ENCODE measurements at places on chromosomes 3 and 15.

DNA sequence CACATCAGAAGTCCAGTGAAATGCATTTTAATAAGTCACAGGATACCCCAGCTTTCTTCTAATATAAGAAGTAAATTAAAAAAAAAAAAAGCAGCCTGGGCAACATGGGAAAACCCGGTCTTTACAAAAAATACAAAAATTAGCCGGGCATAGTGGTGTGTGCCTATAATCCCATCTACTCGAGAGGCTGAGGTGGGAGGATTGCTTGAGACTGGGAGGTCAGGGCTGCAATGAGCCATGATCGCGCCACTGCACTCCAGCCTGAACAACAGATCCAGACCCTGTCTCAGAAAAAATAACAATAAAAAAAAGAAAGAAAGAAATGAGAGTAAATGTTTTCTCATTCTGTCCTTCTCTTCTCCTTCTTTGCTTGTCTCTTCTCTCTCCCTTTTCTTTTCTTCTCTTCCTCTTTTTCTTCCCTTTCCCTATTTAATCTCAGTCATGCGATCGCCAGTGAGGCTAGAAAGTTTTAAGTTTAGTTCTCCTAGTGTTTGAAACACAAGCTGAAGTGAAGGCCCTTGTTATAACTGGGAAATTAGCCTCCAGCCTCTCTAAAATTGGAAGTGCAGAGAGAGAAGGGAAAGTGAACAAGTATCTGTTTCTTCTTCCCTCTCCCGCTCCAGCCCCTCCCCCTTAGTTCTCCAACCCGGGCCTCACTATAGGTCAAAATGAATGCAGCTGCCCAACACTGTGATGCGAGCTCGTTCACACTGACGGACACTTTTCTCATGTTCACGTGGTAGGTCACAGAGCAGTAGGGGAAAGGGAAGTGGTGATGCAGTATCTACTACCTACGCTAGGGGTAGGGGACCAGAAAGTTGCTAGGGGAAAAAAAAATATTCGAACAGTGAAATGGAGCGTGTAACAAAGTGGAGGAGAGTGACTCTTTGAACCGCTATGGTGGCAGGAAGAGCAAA lies 23.5 kb upstream of the TSC22D2 start:
- DNase-seq, result no peak

DNA sequence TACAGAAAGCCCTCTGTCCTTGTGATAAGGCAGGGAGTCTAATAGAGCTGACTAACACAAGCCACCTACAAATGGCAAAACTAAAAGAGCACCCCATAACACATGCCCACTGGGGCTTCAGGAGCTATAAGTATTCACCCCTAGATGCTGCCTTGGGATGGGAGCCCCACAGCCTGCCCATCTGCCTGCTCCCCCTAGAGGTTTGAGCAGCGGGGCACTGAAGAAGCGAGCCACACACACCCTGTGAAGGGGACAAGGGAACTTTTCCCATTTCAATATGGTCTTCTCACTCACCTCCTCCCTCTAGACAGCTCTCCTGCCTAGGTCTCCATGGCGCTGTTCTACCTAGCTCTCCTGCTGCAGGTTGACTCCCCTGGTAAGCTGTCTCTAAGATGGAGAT lies 261.0 kb downstream of the SHQ1 start:
- DNase-seq, result no peak

DNA sequence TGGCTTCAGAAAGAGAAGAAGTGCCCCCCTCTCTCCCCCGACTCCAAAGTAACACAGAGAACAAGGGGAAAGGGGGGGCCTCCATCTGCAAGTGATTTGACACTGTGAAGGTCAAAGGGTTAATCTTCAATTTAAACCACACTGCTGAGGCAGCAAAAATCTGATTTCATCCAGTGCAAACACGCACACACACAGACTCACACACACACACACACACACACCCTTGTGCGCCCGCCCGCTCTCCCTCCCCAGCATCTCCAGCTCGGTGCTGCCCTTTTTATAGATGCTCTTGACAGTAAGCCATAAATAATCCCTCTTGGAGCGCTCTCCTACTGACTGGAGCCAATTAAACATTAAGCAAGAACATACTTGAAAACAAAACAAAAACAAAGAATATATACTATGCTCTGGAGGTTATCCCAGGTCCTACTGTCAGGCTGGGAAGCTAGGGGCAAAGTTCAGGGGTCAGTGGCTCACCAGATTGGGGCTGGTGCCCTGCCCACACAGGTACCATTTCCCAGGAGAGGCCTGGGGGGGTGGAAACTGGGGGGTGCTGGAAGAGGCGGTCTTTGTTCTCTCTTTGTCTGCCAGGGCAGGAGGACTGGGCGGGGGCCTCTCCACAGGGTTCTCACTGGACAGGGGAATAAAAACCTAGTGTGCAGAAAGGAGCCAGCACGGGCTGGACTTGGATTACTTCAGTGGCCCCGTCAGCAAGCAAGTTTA lies 16.3 kb downstream of the BMF start:
- DNase-seq, result peak; percentile 75

DNA sequence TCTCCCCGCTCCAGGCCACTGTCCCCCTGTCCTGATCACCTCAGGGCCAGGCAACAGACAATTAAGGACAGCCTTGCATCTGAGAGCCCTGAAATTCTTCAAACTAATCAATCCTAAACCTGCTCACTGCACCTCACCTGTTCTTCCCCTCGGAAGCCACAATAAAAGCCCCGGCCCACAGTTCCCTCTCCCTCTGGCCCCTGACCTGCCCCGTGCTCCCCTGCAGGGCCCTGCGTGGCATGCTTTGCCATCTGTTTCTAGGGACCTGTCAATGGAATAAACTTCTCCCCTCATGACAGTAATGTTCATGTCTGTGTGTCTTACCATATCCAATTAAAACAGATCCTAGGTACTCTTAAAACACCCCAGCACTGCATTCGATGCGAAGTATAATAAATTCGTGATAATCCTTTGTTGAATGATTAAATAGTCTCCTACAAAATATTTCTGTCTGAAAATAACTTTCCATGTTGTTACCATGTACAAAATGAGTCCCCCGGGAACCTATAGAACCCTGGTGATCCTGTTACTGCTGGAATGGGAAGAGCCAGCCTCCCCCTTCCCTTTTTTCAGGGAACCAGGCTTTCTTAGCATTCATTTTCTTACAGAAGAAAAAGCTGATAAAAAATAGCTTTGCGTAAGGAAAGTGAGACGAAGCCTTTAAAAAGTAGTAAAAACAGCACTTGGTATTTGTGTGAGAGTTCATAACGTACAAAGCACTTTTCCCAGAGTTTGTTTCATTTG lies 59.0 kb downstream of the ABTB1 start:
- no peak for DNase-seq

DNA sequence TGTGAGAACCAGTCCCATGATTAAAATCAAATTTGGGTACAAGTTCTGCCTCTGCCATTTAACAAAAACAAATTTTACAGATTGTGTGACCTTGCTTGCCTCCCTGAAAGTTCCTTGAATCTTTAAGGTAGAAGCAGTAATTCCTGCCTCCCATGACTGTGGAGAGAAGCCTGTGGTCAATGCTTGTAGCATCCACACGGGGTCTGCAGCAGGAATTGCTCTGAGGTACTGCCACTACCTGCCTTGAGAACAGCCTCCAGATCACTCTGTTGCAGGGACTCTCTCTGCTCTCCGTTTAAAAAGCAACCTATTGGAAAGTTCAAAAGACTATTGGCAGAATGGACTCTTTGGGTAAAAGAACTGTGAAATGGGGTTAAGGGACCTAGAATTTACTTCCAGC lies 75.9 kb downstream of the SST start:
- DNase-seq, result no peak

All from coronary artery (tissue), 2 donors.